ENCODE measurements at places on chromosomes 5 and 9.

DNA sequence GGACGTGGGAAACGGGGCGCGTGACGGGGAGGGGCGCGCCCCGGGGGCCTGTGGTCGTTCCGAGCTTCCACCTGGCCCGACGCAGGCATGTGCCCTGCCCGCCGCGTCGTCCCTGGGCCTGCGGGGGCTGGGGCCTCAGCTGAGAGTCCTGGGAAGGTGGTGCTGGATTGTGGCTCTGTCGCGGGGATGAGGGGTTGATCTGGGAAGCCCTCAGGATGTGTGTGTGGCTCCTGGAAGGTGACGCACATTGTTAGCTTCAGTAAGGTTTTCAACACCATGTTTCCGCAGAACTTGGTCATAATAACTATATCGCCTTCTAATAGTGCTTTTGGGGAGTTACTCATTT, 589.1 kb downstream of the MTRR start:
- DNase-seq, result no peak

DNA sequence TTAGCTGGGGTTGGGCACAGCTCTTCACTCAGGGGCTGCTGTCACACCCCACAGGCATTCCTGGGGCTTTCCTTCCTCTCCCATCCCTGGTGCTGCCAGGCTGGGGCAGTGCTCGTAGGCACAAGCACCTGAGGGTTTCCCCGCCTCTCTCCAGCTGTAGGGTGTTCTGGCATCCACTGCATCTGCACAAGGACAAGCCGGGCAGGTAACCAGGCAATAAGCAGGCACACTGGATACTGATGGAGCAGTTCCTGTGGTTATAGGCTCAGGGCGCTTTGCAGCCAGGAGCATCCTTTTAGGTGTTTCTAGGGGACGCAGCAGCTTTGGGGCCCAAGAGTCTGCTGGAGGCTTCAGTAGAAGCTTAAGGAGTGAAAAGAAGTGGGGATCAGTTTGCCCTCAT, 56.8 kb downstream of the ARHGEF37 start:
- DNase-seq, result no peak

DNA sequence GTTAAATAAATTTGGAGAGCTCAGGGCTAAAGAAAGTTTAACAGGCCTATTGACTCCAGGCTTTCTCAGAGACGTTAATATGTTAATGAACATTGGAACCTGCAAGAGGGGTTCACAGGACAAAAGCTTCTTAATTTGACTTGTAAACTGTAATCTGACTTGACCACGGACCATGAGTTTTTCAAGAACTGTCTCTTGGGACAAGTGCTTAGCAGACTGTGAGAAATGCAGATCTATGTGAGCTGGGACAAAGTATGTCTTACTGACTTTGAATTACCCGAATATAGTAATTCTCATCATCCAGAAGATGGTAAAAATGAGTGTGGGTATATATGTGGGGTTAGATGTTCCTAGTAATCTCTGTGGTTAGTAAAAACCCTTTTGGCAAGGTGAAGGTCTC, 186.6 kb downstream of the ATP10B start:
- no peak for DNase-seq

- no peak for DNase-seq
These were observed 2.3 kb downstream of the POMT1 start for GRCh38 chr9:131505012-131505411.

DNA sequence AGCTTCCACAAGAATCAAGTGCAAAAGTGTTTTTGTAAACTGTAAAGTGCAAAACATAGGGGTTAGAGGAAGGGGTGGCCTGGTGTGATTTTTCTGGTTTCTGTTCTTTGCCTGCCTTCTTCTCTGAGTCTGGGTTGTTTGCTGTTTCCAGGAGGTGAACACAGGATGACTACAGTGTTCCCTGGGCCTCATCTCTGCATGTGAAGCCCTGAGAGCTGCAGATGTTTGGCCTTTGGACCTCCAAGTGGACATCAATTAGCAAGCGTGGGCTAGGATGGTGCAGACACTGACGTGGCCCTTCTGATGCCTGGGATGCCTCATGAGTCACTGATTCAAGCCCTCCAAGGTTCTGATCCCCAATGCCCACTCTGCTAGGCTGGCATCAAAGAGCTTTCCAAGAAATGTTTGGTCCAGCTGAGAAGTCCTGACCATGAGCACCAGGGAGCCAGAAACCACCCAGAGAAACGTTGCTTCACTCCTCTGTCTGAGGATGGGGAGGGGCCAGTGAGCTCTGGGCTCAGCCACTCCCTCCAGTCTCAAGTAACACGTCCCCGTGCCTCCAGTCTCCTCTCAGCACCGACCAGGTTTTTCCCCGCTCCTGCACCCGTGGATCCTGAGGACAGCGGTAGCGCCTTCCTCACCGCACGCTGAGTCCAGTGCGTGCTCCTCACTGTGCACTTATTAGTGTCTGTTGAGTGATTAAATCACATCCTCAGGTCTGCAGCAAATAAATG, 7.6 kb downstream of the IL9 start:
- DNase-seq, result no peak

DNA sequence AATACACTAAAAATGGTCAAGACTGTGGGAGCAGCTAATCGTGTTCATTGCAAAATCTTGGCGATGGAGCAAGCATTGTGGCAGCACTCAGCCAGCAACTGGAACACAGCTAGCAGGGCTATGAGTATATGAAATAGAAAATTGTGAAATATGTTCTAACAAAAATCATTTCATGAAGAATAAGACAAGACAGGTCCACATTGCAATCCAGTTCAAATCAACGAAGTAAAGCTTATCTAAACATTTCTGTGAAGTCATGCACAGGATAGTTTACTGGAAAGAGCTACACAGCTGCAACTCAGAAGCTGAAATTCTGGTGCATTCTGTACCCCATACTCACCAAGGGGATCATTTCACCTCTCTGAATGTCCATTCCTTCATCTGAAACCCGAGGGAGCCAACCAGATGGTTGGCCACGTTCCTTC, 5.3 kb upstream of the NFIL3 start:
- DNase-seq, result no peak

- DNase-seq, result no peak
These were observed 389.8 kb upstream of the SEMA6A start for GRCh38 chr5:116964438-116964837.

DNA sequence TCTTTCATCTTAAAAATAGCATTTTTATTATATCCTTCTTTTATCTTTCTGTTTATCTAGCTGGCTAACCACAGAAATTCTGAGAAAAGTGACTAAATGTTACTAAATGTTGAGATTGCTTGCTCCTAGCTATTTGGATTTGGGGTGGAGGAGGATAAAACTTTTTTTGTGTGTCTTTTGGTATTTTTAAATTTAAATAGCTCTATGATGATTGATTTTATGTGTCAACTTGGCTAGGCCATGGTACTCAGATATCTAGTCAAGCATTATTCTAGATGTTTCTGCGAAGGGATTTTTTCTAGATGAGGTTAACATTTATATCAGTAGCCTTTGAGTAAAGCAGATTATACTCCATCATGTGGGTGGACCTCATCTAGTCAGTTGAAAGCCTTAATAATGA, 75.0 kb downstream of the GCNT1 start:
- no peak for DNase-seq

DNA sequence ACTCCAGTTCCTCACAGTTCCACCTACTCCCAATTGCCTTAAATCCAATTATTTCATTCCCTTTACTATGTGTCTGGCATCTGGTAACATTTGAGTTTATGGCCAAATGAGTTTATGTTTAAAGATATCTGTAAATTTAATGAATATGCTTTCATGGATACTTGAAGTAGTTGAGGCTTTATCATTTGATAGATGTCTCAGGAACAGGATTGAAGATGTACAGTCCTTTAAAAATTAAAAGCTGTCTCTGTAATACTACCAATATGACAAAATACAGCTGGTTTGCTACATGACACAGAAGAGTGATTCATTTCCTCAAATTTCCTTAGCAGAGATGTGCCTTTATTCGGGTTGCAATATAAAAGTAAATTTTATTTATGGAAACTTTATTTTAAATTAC, 2326.0 kb upstream of the ACO1 start:
- DNase-seq, result no peak

DNA sequence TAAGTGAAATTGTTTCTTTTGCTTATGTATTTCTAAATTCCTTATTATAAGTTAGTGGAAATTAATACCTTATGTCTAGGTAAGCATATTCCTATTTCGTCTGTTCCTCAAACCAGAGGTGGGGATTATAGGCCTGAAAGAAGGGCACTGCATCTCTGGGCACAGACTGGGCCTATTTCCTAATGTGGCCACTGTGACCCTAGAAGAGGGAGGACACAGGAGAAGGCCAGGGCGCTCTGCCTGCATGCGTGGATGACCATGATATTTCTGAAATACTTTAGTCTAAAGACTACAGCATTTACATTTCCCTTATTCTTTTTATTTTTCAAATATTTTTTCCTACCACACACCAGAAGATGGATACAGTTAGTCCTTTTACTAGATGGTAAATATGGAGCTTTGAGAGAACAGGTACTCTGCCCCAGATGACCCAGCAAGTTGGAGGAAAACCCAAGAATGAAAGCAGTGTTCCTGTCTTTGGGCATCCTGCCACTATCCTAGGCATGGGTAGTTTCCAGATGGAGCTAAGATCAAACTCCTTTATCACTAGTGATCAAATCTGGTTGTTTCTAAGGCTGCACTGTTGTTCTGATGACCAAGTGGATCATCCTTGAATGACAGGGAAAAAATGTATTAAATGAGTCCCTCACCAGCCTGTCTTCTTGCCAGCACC, 27.8 kb downstream of the RUSC2 start:
- no peak for DNase-seq

All from GM04504 (cell line).